ENCODE measurements at places on chromosomes 1 and 21. TPM values are rescaled to one million over a fixed set of nuclear protein-coding genes. Genes with fewer than 3 reads are reported as not detected.

Gene S100A16
- total RNA-seq = 120 TPM

DNA sequence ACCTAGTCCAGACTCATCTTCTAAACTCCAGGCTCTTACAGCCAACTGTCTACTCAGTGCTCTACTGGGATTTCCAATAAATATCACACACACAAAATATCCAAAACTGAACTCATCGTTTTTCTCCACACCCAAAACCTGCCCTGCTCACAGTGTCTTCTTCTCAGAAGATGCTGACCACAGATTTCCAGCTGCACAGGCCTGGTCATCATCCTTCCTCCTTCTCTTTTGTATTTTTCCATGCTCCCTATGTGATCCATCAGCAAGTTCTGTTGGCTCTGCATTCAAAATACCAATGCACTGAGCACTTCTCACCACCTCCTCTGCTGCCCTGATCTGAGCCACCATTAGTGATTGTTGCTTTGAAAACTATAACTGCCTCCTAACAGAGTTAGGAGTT, 159.5 kb upstream of the KAZN start:
- no peak for DNase-seq

- no peak for DNase-seq
Measured at GRCh38 chr1:205052690-205053089, 9.7 kb downstream of the CNTN2 start.

Gene SGIP1
- total RNA-seq = 5.0 TPM

All from tibial nerve (tissue), 4 donors.